ENCODE measurements at places on chromosomes 12 and 14.

DNA sequence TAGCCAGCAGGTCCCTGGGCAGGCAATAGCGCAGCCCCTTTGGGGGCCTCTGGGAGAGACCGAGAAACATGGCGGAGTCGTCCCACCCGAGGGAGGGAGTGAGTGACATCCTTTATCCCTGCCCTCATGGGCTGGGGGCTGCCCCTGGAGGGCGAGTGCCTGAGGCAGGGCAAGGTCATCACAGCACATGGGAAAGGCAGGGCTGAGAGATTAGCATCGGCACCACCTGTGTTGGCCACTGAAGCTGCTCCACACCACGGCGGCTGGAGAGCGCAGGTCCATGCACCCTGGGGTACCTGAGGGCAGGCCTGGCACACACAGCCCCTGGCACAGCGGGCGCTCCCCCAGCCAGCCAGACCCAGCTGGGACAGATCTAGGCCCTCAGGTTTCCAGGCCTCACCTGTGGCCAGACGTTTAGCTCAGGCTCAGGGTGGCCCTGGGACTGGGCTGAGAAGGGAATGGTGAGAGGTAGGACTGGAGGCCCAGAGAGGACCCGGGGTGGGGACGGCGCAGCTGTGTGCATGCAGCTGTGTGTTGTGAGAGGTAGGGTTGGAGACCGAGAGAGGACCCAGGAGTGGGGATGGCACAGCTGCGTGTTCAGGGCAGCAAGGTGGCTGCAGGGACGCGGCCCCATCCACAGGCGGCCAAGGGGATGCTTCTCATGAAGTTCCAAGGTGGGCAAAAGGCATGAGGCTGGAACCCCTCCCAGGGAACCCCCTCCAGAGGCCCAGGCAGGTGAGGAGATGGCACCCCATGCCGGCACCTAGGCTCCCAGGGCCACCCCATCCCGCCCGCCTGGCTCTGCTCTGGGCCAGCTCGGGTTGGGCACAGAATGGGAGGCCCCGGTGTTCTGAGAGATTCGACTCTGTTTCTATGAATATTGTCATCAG, 74.1 kb downstream of the KIF26A start:
- no peak for DNase-seq

DNA sequence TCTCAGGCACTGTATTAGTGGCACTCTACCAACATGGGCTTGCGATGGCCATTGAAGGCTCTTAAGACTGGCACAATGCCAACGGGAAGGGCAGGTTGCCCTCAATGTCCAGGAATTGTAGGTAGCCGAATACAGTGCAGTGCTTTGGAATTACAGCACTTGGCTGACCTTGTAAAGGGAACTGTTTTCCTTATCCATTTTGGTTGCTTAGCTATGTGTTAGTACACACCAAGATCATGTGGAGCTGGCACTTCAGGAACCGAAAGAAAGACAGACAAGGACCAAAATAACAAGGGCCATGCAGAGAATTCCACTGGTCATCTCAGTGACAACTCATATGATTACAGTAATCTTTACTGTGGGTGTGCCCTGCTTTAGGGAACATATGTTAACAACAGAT, 72.7 kb downstream of the DYRK2 start:
- no peak for DNase-seq

- DNase-seq: no peak
These were observed 62.8 kb downstream of the EXOC5 start for GRCh38 chr14:57205938-57206337.

- no peak for DNase-seq
These were observed 512 bp upstream of the RND1 start for GRCh38 chr12:48866052-48866711.

DNA sequence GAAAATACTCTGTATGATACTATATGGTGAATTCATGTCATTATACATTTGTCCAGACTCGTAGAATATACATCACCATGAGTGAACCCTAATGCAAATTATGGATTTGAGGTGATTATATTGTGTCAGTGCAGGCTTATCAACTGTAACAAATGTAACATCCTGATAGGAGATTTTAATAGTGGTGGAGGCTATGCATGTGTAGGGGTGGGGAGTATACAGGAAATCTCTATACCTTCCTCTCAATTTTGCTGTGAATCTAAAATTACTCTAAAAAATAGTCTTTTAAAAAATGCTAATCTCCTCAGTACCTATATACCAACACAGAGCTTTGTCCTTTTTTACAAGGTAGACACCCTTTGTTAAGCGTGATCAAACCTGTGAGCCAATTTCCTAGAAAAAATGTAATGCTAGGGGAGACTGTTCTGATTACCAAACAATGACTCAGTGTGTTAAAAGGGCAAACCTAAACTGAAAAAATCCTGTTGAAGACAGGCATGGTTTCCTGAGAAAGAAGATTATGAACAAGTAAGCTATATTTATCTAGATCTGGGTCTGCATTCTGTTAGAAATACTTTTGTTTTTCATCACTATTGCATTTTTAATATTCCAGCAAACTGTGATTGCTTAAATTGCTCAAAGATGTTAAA, 170.9 kb downstream of the DUSP6 start:
- no peak for DNase-seq

DNA sequence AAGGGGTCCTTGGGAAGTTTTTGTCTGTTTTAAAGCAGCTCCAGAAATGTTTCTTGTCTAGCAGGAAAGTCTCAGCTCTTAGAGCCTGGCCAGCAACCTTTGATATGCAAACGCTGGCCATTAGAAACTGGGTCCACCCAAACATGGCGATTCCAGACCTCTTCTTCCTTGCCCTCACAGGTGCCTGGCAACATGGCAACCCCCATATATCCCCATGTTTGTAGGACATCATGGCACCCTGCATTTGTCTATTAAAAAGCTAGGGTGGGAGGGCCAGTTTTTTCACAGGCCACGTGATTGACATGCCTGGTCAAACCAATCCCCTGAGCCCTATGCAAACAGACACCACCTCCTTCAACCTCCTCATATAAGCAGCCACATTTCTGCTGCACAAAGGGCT, 848.7 kb upstream of the FOXG1 start:
- no peak for DNase-seq

DNA sequence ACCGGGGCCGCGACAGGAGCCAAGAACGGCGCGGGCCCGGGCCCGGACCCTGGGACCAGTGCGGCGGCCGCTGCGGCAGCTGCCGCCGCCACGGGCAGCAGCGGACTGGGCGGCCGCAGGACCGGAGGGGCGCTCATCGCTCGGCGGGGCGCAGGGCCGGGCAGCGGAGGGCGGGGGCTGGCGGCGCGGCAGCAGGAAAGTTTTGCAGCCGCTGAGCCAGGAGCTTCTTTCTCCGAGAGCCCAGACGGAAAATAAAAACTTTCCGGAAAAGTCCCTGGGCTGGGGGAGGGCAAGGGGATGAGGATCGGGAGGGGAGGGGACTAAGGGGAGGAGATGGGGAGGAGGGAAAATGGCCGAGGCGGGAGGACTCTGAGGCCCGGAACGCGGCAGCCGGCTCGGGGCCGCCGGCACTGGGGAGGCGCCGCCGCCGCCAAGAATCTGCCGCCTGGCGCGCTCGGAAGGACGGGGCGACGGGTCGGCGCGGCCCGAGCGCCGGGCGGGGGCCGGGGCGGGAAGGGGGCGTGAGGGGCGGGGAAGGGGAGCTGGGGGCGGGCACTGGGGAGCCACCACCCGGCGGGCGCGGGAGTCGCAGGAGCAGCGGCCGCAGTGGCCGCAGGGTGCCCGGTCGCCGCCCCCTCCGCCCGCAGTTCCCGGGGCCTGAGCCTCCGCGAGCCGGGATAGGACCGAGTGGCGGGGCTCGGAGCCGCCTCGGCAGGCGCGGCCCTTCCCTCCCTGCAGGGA, at the start of gene PRKD1:
Gene PRKD1, minus strand, starts transcription at position 472 of the 741 bp plus-strand sequence.
- no peak for DNase-seq

GRCh38 chr12:120361506-120362208, 7.3 kb downstream of the MSI1 start:
- peak; percentile 18 for DNase-seq

DNA sequence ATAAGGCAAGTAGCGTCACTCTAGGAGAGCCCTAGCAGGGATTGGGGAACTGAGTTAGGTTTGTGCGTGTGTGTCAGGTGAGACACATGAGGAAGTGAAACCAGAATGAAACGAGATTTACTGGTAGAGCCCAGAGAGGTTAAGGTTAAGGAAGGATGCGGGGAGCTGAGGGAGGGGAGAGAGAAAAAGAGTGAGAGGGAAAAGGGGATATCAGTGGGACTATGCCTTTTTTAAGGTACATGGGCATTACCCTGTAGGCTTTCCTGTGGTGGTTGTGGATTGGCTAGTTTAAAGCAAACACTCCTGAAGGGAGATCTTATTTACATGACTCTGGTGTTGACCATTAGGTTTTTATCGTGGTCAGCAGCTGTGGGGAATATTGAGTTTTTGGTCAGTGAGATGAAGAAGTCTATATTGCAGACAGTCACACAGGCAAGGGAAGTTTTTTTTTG, 13.9 kb downstream of the ZDHHC17 start:
- no peak for DNase-seq

GRCh38 chr12:101207086-101207780, 2.8 kb downstream of the SLC5A8 start:
- DNase-seq: no peak

DNA sequence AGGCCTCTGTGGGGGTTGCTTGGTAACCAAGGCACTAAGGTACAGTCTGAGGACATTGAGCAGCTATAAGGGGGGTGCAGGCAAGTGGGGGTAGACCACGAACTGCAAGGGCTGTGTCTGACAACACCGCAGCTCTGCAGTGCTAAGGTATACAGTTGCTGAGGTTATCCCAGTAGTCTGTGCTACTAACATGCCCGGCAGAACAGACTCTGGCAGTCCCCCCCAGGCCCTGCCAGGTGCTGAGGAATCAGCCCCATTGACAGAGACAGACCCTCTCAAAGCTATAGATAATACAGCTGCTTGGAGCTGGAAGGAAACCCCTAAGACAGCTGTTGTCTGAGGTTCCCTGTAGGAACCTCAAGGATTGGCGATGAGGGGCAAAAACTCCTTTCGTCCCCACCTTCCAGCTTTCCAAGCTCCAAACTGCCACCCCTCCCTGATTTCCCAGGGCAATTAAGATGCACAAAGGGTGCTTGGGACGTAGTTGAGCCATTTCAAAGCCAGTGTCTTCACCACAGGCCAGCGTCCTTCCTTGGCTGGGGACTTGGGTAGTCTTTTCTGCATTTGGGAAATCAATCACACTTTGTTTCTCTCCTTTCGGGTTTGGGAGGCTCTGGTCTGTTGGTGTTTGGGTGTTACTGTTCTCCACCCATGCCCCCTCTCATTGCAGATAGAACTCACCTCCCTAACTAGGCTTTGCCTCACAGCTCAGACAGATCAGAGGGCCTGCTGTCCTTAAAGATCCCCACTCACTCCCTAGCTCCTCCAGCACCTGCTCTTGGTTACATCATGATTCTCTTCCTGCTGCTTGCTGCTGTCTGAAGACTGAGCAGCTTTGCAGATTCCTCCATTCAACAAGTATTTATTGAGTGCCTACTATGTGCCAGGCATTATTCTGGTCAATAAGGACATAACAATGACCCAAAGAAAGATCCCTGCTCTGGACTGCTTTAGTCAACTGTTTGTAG, 2.0 kb upstream of the MYH7 start:
- DNase-seq: no peak

GRCh38 chr12:550473-551260, 90.9 kb downstream of the B4GALNT3 start:
- no peak for DNase-seq

Measured in activated T-cell treated with anti-CD3 and anti-CD28 coated beads, Interleukin-2, amount 50 U/mL, for 72 hours (primary cell).